ENCODE measurements at places on chromosomes 13 and 19. TPM values are rescaled to one million over a fixed set of nuclear protein-coding genes. Genes with fewer than 3 reads are reported as not detected.
A peak's percentile ranks its signal among the peaks of the same experiment; 100 is the strongest.

- DNase-seq, result peak; percentile 62
- H3K4me1 ChIP-seq, result peaks cover 45% of the 10 kb centered on the region
- H3K36me3 ChIP-seq, result peaks cover 3% of the 10 kb centered on the region
These were observed 7.1 kb downstream of the LIPE start for GRCh38 chr19:42420055-42420544.

GRCh38 chr19:6057651-6058517 lies 52.4 kb downstream of the RFX2 start:
- peaks cover 54% of the 10 kb centered on the region for H3K4me1 ChIP-seq
- peak overlapping the region; percentile 84 for H3K27ac ChIP-seq
- DNase-seq, result no peak
- H3K4me3 ChIP-seq, result no peak overlapping the region
- H3K27me3 ChIP-seq, result no peaks in the 10 kb centered on the region

DNA sequence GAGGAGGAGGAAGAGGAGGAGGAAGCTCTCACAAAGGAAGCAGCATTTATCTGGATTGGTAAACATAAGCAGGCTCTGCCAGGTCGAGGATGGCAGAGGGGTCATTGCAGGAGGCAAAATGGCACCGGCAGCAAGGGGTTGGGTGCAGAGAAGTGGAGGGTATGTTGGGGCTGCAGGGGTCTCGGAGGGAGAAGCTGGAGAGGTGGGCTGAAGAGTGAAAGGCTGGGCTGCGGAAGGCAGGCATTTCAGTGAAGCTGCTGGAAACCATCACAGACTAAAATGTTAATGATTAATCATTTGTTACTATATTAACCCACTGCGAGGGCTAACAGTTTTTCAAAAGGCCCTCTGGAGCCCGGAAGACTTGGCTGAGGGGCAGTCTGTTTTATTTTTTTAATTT lies 24.6 kb downstream of the TPT1 start:
- H3K4me3 ChIP-seq, result no peak overlapping the region
- no peaks in the 10 kb centered on the region for H3K27me3 ChIP-seq
- DNase-seq, result no peak

DNA sequence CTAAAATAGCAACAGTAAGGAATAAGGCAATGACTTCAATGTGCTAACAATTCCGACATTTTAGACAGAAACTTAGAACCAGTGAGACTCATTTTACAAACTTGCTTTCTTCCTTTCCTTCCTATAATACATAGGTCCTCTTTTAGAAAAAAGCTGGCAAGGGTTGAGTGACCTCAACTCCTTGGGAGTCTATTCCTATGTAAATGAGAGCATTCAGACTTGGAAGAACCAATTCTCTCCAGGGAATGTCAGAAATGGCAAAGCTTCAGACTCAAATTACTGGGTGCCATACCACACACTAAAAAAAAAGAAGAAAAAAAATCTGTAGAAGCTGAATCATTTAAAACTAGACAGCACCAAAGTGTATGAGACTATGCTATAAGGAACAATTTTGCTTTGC lies 1328.2 kb downstream of the OLFM4 start:
- no peak overlapping the region for H3K4me3 ChIP-seq
- H3K4me1 ChIP-seq, result no peaks in the 10 kb centered on the region
- H3K27ac ChIP-seq, result no peak overlapping the region
- H3K27me3 ChIP-seq, result no peaks in the 10 kb centered on the region
- H3K36me3 ChIP-seq, result no peaks in the 10 kb centered on the region
- DNase-seq, result no peak

GRCh38 chr13:104006625-104007075 lies 940.4 kb upstream of the SLC10A2 start:
- H3K36me3 ChIP-seq, result no peaks in the 10 kb centered on the region
- no peaks in the 10 kb centered on the region for H3K4me1 ChIP-seq
- no peak overlapping the region for H3K4me3 ChIP-seq
- no peaks in the 10 kb centered on the region for H3K27me3 ChIP-seq
- no peak for DNase-seq

Gene MAMSTR
- 45.9 TPM for total RNA-seq

DNA sequence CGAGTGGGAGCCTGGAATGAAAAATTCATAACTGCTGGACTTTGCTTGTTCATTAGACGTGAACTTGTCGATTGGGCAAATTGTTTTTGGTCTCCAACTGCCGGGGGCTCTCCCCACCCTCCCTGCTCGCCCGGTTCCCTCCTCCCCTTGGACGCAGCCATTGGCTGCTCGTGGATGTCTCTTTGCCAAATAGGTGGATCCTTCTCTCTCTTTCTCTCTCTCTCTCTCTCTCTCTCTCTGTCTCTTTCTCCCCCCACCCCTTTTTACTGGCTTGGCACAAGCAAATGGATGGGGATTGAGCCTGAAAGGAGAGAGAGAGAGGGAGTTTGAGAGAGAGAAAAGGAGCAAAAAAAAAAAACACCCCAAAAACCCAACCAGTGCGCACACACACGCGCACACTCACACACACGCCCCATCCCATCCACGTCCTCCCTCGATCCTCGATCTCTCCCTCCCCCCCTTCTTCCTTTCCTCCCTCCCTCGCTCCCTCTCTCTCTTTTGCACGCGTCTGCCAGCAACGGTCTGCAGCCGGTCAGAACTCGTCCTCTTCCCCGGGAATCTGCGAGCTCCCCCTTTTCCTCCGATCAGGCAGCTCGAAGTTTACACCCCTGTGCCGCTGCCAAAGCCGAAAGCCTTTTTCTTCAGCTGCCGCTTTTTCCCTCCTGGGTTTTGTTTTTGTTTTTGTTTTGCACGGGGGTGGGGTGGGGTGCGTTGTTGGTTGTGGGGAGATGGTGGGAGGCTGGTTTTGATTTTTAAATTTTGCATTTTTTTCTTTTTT lies 27.8 kb downstream of the NFIX start:
- peaks cover 49% of the 10 kb centered on the region for H3K4me1 ChIP-seq
- peak overlapping the region; percentile 85 for H3K27ac ChIP-seq
- DNase-seq, result peak; percentile 87
- no peaks in the 10 kb centered on the region for H3K36me3 ChIP-seq
- no peak overlapping the region for H3K4me3 ChIP-seq
- no peaks in the 10 kb centered on the region for H3K27me3 ChIP-seq

Gene FCGBP
- 1.6 TPM for total RNA-seq

GRCh38 chr19:13103581-13104359 lies 1.1 kb upstream of the LYL1 start:
- no peak overlapping the region for H3K4me3 ChIP-seq
- H3K27ac ChIP-seq, result peak overlapping the region; percentile 53
- DNase-seq, result no peak
- H3K36me3 ChIP-seq, result peaks cover 7% of the 10 kb centered on the region
- H3K4me1 ChIP-seq, result peaks cover 11% of the 10 kb centered on the region
- H3K27me3 ChIP-seq, result no peaks in the 10 kb centered on the region

Gene TRAPPC5
- 223 TPM for total RNA-seq

GRCh38 chr19:53982611-53983010 lies 8.8 kb upstream of the CACNG6 start:
- H3K27ac ChIP-seq, result no peak overlapping the region
- H3K36me3 ChIP-seq, result no peaks in the 10 kb centered on the region
- no peak overlapping the region for H3K4me3 ChIP-seq
- no peaks in the 10 kb centered on the region for H3K4me1 ChIP-seq
- DNase-seq, result no peak
- peaks cover 54% of the 10 kb centered on the region for H3K27me3 ChIP-seq

- no peak overlapping the region for H3K4me3 ChIP-seq
- no peaks in the 10 kb centered on the region for H3K4me1 ChIP-seq
- no peaks in the 10 kb centered on the region for H3K36me3 ChIP-seq
- H3K27me3 ChIP-seq, result no peaks in the 10 kb centered on the region
- H3K27ac ChIP-seq, result no peak overlapping the region
These were observed 13.7 kb downstream of the TLE2 start for GRCh38 chr19:3015126-3016057.

GRCh38 chr13:46179491-46179908 lies 2.5 kb downstream of the LCP1 start:
- H3K4me3 ChIP-seq, result no peak overlapping the region
- H3K36me3 ChIP-seq, result no peaks in the 10 kb centered on the region
- DNase-seq, result peak; percentile 41
- no peak overlapping the region for H3K27ac ChIP-seq
- no peaks in the 10 kb centered on the region for H3K27me3 ChIP-seq

- H3K4me1 ChIP-seq, result peaks cover 24% of the 10 kb centered on the region
- no peaks in the 10 kb centered on the region for H3K27me3 ChIP-seq
- H3K4me3 ChIP-seq, result no peak overlapping the region
- DNase-seq, result no peak
- H3K27ac ChIP-seq, result peak overlapping the region; percentile 94
These were observed 1.6 kb downstream of the PPP1R13L start for GRCh38 chr19:45403272-45403671.

DNA sequence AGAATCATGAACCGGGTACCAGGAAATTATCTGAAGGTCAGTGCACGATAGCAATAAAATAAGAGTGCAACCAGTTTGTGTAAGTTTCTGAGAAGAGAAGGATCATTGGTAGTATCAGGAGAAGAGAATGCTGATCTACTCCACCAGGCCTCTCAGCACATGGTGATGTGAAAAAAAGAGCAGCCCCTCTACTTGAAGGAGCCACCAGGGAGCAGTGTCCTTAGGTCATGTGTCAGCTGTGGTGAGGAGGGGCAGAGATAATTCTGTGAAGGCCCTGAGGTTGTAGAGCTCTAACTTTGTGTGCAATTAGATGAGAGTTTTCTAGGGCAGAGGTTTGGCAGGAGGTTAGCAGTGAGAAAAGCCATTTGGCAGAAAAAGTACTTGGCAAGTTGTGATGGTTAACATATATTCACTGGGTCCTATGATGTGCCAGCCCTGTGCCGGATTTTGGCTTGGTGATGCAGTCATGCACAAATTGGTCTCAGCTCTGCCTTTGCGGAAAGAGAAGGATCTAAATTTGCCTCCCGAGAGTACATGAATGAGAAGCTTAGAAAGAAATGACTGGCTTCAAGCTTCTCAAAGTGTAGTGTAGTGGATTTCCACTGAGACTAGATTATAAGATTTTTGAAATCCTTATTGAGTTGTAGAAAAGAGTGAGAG lies 19.2 kb upstream of the ZC3H13 start:
- no peak overlapping the region for H3K4me3 ChIP-seq
- no peak for DNase-seq
- no peak overlapping the region for H3K27ac ChIP-seq
- H3K36me3 ChIP-seq, result no peaks in the 10 kb centered on the region
- no peaks in the 10 kb centered on the region for H3K4me1 ChIP-seq

Gene ZNF419
- total RNA-seq, result 15.3 TPM

DNA sequence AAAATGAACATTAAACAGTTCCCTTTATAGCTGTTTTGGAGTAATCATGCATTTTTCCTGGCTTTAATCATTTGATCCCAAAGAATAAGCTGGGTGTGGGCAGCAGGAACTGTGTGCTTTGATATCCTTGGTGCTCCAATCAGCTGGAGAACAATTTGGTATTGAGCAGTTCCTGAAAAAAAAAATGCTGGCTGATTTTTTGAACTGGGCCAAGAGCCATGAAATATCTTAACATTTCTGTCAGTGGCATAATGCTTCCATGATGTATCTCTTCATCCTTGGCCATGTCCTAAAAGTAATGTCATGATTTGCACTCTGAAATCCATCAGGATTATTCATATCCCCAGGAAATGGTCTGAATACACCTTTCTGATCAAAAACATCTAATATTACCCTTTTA lies 134.7 kb downstream of the LHFPL6 start:
- no peaks in the 10 kb centered on the region for H3K4me1 ChIP-seq
- no peaks in the 10 kb centered on the region for H3K36me3 ChIP-seq
- no peak overlapping the region for H3K27ac ChIP-seq

DNA sequence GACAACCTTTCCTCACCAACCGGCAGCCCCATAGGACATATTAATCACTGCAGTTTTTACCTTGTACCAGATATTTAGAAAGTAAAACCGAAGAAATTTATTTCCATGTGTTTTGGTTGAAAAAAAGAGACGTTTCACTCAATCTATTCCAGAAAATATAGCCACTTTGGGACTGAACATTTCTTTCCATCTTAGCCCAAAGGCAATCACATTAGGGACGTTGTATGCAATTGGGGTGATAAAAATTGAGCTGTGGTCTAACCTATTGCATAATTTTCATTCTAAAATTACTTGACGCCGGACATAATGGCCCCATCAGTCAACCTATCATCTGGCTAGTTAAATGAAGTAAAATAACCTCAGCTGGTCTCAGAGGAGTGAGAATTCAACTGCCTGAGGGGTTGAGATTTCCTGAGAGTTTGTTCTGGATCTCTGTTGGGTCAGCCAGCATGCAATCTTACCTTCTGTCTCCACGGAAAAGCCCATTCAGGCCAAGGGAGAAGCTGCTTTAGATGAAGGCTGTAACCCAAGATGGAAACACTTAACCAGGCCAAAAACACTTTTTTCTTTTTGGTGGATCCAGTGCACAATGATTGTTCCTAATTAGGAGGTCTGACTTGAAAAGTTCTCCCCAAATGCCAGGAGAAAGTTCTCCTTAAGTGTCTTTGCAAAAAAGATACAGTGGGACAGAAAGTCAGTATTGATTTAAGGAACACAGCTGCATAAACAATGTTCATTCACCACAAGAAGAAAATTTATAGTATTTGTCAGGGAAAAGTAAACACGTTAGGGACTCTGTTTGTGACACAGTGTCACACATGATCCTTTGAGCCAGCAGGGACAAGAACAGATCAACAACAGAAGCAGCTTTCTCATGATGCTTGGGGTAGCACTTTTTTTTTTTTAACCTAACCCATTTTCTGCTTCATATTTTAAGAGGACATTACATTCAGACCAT lies 34.1 kb downstream of the DLEU7 start:
- H3K27me3 ChIP-seq, result no peaks in the 10 kb centered on the region
- no peak overlapping the region for H3K27ac ChIP-seq
- H3K4me1 ChIP-seq, result no peaks in the 10 kb centered on the region

DNA sequence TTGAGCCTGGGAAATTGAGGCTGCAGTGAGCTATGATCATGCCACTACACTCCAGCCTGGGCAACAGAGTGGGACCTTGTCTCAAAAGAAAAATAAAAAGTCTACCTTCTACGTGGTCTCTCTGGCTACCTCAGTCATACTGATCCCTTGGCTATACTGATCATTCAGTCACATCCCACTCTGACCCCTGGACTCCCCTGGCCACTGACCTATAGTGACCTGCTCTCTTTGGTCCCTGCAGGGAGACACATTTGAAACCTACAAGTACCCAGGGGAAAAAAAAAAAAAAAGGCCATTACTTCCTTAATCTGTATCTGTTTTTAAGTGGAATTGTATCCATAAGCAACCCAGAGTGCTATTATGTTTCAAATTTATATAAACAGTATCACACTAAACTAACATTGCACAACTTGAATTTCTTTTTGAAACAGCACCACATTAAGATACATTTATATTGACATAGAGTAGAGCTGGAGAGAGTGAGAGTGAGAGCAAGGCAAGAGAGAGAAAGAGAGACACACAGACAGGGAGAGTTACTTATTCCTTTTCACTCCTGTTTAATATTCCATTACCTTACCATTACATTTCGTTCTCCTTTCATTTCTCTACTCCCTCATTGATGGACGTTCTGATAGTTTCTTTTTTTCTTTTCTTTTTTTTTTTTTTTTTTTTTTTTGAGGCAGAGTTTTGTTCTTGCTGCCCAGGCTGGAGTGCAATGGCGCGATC lies 23.7 kb upstream of the CERS4 start:
- no peaks in the 10 kb centered on the region for H3K4me1 ChIP-seq
- H3K27me3 ChIP-seq, result no peaks in the 10 kb centered on the region
- no peaks in the 10 kb centered on the region for H3K36me3 ChIP-seq
- H3K27ac ChIP-seq, result no peak overlapping the region
